ENCODE measurements at places on chromosomes 4 and X.
A peak's percentile ranks its signal among the peaks of the same experiment; 100 is the strongest.

DNA sequence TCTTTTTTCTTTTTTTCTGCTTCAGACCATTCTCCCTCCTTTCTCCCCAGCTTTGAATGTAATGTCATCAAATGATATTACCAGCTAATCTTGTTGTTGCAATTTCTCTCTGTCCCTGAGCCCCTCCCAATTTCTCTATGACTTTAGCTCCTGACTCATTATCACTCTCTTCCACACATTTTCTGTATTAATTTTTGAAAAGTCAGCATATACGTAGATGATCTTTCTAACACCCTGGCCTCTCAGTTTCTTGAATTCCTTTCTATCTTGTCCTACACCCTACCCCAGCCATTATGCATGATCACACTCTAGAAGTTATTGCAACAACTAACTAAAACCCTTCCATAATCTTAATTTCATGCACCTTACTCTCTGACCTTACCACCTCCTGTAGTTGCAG, 13.1 kb upstream of the TRPC3 start:
- DNase-seq, result no peak

- no peak for DNase-seq
Observed at GRCh38 chr4:76606645-76607265, 171.7 kb downstream of the SHROOM3 start.

DNA sequence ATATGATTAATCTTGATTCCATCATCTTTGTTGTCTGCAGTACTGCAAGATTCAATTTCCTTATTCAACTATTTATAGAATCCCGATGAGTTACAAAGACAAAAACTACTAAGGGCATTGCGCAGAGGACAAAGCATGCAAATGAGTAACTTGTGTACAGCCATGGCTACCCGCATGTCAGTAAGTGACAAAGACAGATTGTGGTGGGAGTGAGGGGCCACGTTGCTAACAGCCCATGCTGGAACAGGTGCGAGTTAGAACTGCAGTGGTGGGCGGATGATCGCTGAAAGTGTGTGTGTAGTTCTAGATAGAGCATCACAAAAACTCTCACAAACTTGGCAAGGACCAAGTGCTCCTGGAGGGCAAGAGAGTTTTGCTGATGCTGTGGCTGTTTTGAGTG, 49.5 kb downstream of the ACOX3 start:
- no peak for DNase-seq

GRCh38 chr4:141642711-141643110, 6.3 kb downstream of the IL15 start:
- DNase-seq, result no peak

DNA sequence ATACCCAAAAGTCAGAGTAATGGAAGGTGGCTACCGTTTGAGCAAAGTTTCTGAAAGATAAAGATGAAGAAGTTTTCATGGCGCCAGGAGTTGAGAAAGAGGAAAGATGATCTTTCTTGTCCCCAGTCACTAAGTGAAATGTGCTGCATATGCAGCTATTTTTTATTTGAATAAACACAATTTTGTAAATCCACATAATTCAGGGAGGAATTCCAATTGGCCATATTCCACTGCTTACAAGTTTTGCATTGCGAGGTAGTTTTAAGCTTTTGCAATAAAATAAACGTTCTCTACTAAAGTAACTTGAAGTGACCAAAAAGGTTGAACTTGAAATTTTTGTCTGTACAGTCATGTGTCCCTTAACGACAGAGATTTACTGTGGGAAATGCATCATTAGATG, 139.3 kb upstream of the VCX2 start:
- no peak for DNase-seq

DNA sequence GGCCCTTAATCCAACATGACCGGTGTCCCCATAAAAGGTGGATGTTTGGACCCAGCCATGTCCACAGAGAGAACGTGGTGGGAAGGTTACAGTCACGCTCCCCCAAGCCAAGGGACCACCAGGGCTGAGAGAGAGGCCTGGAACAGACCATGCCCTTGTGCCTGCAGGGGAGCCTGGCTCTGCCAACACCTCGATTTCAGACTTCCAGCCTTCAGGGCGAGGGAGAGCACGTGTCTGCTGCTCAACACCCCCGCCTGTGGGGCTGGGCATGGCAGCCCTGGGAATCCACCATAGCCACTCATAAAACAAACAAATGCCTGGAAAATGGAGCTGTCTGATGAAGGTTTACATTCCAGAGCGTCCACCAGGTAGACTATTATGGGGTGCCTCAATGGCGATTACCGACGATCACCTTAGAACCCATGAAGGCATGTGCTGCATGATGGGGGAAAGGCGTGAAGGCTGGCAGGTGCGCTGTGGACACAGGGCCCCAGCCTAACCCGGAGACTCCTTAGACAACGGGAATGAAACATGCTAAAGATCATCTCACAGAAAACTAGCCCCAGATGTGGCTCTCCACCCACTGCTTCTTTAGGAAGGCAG, 42.3 kb upstream of the HMX1 start:
- no peak for DNase-seq

GRCh38 chr4:147678796-147679549, 5.0 kb downstream of the PRMT9 start:
- no peak for DNase-seq

DNA sequence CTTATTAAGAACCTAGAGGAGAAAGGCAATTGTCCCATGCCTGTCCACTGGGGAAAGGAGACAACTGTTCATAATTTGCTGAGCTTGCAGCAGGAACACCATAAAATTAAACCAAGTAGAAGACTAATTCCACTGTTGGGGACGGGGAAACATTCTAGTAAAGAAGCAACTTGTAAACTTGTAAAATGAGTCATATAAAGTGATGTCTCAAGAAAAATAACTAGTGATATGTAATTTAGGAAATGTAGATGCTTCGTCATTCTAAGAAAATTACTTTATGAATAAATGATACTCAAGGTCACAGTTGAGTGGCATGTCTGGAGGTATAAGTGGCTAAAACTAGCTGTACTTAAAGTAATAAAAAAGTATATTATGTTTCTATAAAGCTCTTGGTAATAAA, 121.2 kb upstream of the MID1 start:
- no peak for DNase-seq

DNA sequence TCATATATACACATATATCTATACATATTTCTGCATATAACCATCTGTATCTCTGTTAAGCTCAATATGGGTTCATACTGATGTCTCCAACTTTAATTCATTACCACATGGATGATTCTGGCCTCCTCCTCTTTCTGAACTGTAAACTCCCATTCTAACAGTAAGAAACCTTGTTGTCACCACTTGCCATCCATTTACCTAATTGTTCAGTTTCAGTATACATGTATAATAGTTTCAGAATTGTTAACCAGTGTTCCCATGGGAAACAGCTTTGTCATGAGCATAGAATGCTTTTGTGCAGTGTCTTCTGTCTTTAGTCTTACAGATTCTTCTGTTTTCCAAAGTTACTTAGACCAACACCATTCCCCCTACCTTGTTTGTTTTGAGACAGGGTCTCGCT, 35.9 kb downstream of the SLC9A6 start:
- DNase-seq, result no peak

DNA sequence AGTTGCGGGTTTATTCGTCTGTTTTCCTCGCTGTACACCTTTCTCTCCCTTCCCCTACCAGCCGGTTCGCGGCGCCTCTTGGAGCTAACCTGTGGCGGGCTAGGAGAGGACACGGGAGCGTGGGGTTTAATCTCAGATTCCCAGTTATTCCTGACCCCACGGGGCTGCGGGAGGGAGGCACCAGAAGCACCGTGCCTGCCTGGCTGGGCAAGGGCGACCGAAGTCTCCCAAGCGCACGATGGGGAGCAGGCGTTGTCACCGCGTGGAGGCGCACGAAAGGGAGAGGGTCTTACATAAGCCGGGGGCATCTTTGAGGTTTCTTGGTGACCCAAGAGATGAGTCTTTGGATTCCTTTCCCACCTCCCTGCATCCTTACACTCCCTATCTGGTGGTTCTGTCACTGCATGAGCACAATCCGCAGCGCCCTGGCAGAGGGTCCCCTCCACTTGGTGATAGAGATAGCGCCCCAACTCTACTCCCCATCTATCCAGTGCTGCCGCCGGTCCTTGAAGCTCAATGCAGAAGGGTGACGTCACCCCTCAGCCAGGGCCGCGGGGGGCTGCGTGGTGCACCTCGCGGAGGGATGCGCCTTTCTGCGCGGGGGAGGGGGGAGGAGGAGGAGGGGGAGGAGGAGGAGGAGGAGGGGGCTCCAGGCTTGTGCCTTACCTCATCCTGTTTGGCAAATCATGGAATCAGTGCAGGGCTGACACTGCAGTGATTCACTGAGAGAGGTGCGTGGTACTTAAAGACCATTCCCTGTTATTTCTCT, 793 bp downstream of the TSPAN7 start:
- DNase-seq, result no peak

DNA sequence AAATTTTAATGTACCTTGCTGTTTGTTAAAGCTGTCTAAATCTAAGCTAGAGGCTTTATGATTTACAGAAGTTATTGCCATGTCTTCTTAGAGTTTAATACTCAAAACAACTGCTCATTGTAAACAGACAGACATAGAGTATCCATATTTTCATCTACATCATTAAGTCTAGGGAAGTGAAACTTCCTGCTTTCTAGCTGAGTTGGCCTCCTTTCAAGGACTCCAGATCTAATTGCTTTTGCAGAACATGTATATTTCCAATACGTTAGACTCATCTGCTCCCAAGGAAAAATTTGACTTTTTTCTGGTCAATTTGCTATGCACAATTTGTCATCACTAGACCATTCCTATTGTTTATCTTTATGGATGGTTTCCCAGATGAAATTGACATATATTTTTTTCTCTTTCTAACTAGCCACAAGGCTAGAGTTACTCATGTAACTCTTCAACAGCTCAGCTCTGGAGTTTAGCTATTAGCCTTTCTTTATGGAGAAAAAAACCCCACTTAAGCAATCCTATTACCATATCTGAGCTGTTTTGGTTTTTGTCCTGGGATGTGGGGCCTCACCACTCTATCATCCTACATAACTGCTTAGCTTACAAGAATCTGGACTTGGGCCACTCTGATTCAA, 122.9 kb downstream of the PPA2 start:
- DNase-seq, result no peak

DNA sequence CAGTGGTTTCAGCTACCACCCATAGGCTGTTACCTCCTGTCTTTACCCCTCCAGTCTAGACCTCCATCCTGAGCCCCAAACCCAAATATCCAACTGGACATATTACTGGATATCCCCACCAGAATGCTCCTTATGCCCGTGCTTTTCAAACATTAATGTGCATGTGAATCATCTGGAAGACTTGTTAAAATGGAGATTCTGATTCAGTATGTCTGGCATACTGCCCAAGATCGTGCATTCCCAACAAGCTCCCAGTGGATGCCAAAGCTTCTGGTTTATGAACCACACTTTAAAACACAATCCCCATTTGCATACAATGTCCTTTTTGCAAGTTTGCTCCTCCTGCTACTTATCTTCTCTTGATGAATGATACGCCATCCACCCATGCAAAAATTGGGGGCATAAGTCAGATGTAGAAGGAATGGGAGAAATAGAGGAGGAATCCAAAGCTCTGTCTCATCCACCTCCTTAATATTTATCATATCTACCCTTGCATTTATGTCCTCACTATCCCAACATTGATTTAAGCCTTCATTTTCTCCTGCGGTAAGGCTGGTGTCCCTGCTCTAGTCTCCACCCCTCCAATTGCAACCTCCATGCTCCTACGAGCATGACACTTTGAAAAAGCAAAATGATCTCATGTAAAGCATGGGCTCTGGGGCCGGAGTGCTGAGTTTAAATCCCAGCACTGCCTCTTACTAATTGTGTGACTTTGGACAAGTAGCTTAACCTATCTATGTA, 7.4 kb upstream of the PGRMC1 start:
- no peak for DNase-seq

GRCh38 chr4:146654687-146655520, 16.2 kb downstream of the POU4F2 start:
- no peak for DNase-seq

GRCh38 chr4:11616856-11617255, 188.2 kb upstream of the HS3ST1 start:
- no peak for DNase-seq

DNA sequence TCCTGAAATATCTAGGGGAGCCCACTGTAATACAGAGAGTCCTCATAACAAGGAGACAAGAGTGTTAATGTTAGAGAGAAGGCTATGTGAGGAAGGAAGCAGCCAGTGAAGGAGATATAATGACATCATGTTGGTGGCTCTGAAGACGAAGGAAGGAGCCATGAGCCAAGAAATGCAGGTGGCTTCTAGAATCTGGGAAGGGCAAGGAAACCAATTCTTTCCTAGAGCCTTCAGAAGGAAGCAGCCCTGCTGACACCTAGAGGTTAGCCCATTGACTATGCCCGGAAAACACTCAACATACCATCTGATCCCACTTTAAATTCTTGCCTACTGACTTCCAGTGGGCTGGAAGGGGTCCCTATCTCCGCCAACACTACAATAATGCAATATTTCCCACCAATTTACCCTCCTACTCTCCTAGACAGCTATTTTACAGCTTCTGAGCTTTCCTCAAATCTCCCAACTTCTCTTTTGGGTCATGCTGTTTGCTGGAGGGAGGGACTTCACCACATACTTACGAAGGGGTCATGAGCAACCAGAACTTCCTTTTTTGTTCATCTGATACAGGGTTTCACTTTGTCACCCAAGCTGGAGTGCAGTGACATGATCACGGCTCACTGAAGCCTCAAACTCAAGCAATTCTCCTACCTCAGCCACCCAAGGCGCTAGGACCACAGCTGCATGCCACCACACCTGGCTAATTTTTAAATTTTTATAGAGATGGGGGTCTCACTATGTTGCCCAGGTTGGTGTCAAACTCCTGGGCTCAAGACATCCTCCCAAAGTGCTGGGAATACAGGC, 25.2 kb upstream of the G3BP2 start:
- peak; percentile 13 for DNase-seq
